ENCODE measurements at places on chromosomes 5 and 9.

DNA sequence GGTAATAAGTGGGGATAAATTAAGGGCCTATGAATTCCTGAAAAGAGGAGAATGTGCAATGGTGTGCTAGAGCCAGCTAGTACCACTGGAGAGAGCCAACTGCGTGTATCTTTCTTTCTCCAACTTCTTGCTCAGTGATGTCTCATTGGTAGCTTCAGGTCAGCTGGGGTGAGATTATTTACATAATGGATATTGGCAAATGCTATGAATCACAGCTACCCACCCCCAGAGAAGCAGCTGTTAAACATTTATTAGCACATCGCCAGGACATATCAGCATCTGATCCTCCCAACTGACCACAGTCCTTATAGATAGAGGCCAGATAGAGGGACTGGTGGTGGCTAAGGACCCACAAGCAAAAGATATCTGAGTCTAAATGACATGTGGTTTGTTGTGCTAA is 421.3 kb downstream of the ACTL7B start:
- DNase-seq: no peak

GRCh38 chr5:150283904-150284303 is 5.7 kb downstream of the CAMK2A start:
- DNase-seq: no peak

DNA sequence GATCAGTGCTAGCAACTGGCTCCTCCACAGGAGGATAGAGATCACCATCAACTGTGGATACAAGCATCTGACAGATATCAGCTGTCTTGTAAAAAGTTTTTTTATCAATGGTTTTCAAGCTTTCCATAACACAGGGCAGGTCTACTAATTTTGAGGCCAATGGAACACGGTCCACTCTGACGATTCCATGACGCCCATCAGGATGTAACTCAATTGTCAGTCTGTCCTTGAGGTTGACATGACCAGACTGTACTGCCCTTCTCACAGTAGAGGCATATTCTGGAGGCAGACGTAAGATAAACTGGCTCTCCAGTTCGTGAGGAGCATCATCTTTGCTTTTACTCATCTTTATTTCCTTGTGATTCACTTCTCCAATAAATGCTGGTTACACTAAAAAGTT is 885 bp downstream of the TAF7 start:
- no peak for DNase-seq

DNA sequence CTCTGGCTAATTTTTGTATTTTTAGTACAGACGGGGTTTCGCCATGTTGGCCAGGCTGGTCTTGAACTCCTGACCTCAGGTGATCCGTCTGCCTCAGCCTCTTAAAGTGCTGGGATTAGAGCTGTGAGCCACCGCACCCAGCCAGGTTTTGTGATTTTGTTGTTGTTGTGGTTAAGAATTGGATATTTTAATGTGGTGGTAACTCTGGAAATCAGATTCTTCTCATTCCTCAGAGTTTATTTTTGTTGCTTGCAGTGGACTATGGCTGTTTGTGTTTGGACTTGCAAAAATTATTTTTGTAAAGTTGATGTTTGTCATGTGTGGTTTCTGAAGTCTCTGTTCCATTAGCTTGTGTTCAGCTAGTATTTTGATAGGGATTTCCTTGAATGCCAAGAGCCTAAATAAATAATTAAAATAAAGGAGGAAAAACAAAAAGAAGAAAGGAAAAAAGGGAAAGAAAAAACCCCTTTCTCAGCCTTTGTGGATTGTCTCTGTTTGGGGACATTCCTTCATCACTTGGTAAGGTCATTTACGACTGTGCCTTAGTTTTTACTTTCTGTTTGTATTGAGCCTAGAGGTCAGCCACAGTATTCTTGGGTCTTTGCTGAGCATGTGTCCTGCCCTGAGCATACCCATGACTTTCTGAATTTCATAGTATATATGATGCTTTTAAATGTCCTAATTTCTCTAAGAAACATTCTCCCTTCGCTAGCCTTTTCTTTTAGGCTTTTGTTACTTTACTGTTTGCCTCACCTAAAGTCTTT is 37.3 kb downstream of the PBX3 start:
- DNase-seq: no peak

GRCh38 chr9:88739373-88739772 is 204.4 kb downstream of the NXNL2 start:
- DNase-seq: no peak

DNA sequence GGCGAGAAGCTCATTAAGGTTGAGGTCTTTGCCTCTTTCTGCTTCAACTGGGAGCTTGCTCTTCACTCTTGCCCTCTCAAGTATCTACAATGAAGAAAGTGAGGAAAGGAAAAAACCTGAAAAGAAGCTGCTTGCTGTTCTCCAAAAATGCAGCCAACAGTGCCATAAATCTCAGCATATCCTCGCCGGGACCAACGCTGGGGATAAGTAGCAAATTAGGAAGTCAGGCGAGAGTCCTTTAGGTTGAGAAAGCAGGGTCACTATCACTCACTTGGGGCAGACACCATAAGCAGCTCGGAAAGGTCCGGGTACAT is 399 bp downstream of the NUP155 start:
- no peak for DNase-seq

DNA sequence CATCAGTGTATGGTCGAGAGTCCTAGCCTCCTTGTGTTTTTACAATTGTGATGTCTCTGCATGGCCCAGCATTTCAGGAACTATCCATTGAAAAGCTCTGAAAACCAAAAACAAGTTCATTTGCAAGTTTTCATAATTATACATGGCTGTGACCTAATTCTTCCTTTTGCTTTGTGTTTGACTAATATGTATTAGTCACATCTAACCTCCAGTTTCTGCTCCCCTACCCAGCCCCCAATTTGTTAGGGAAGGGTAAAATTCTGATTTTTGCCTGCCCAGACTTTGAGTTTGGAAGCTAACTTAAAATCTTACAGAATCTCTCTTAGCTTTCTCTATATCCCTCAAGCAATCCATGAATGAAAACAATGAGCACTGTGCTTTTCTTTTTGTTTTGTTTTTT is 128.2 kb upstream of the SEMA6A start:
- DNase-seq: no peak

DNA sequence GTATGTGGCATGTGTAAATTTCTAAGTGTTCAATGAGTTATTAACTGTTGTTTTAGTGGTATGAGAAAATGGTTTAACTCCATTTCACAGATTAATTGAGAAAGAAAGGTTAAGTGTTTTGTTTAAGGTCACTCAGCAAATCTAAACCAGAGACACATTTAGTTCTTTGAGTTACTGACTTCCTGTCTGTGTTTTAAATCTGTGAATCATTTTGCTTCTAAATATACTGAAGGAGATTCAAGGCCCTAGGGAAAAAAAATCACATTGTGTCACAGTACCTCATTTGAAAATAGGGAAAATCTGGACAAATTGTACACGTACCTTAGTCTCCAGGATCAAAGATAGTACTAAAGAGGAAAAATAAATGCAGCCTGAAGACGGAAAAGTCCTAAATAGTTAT is 368.2 kb downstream of the TMEM161B start:
- DNase-seq: no peak

- no peak for DNase-seq
These were observed 123.6 kb downstream of the INVS start for GRCh38 chr9:100222674-100223073.

- DNase-seq: no peak
These were observed 176.7 kb downstream of the FANCC start for GRCh38 chr9:95140821-95141220.

GRCh38 chr9:98826716-98827115 is 19.2 kb downstream of the GALNT12 start:
- DNase-seq: no peak

GRCh38 chr5:139082813-139083498 is 115.2 kb downstream of the SIL1 start:
- no peak for DNase-seq

GRCh38 chr9:121463026-121463807 is 36.4 kb downstream of the GGTA1 start:
- peak; percentile 73 for DNase-seq

GRCh38 chr9:90878562-90878961 is 76.9 kb downstream of the SYK start:
- DNase-seq: no peak

- no peak for DNase-seq
These were observed 288.5 kb upstream of the TUT7 start for GRCh38 chr9:86642721-86643120.

DNA sequence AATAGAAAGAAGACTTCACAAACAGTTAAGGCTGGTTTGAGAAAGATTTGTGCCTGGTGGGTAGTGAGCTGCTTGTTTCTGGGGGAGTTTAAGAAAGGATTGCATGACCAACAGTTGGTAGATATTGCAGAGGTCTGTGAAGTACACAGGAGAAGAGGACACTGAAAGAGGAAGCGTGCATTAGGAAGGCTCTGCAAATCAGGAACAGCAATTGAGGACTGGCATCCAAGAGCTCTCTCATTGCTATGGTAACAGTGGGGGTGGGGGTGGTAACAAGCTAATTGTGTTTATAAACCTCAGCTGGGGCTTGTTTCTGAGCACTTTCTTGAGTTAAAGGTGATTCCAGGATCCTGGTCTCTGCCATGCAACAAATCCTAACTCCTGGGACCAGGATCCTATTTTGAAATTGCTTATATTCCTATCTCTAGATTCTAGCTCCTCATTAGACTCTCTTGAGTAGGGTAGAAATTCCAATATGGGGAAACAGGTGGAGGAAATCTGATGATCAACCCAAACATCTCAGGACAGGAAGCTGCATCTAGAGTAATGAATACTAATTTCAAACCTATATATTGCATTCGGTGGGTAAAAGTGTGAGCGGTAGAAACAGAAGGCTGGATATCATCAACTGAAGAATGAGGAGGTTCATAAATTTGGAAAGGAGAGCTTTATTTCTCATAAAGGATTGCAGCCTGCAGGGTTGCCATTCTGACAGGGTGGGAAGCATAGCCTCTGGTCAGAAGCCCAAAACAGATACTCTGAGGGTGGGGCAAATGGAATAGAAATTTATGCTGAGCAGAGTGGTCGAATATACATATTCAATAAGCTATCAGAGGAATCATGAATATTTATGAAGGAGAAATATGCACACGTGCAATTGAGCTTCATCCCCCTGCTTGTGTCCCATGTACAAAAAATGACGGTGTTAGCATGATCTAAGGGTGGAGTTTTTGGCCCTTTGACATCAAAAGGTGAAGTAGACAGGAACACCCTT is 79.4 kb downstream of the PTTG1 start:
- no peak for DNase-seq
